ENCODE measurements at places on chromosomes 6 and 20. TPM values are rescaled to one million over a fixed set of nuclear protein-coding genes. Genes with fewer than 3 reads are reported as not detected.

UST gene
- 4.9 TPM for total RNA-seq

ELOVL4 gene
- total RNA-seq: 5.5 TPM

ETV7 gene
- total RNA-seq: 0.17 TPM

GINS1 gene
- total RNA-seq: 31.1 TPM

SYNDIG1 gene
- 0.11 TPM for total RNA-seq

INSM1 gene
- total RNA-seq: not detected

KCNB1 gene
- total RNA-seq: 0.19 TPM

DNA sequence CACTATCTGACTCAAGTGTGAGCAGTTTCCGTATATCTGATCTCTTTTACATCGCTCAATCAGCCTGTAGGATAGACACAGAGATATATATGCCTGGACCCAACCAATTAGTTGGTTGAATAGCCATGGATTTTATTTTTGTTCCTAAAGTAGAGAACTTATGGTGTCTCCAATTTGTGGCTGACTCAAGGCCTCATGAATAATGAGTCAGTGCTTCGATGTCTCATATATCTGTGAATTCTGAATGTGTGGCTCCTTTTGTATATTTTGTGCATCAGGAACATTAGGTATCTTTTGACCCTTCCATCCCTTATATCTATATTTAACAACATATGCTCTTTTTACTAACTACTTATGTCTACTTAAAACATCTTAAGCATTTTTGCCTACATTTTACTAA, 64.5 kb downstream of the OR2B2 start:
- peak; percentile 69 for DNase-seq

- no peak for DNase-seq
Observed at GRCh38 chr6:140590641-140591040, 1216.2 kb upstream of the CITED2 start.

DNA sequence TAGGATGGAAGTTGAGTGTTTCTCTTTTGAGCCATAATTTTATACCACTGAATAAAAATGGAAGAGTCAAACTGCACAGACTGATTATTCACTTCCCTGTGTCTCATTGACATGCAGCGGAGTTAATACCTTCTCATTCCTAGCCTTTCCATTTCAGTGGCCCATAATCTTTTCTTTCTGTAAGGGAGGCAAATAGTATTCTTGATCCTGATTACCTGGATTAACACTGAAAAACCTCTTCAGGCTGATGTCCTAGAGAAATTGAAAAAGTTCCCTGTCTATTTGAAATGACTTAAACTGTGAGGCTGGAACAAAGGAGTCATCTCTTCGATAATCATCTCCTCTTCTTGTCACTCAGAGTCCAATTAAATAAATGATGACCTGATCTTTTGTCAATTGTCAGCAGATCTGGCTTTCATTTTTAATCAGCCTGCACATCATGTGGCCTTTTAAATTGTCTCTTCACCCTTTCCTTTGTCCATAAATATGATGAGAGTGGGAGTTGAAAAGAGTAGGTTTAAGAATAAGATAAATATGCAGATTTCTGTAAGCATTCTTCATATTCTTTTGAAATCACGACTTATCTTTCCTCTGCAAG, 713.0 kb downstream of the EPM2A start:
- no peak for DNase-seq

DNA sequence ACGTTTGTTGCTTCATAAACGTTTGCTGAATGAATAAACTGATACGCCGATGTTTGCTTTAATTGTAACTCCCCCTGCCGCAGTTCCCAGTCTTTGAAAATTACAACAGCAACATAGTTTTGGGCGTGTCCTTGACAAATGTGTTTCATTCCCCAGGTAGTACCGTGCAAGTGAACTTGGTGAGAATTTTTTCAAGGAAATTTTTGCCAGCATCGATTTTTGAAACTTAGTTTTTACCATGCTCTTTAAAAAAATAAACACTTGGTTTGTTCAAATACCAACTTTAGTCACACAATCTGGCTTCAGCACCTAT, 60.1 kb downstream of the FAM217A start:
- DNase-seq: no peak

DNA sequence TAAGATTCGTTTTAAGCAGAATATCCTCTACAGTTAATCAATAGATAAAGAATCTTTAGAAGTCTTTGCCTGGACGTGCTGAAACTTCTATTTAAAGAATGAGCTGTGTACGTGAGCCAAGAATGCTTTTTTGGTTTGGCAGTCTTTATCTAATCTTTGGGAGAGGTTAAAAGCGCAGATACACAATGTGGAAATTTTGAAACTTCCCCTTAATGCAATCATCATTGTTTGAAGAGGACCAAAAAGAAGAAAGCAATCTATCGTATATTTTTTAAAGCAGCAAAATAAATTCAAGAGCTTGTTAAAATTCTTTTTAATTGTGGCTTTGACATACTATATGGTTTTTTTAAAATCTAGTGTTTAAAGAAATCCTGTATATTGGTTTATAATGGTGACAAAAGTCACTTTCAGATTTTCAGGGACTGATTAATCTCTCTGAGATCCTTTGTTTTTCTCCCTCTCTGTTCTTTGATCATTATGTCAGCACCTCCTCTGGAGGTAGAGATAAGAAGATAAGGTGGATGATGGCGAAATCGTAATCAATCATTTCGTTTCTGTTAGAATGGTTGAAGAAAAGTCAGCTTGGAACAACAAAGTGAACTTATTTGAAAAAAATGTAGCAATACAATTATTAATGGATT, 92.1 kb upstream of the FAM184A start:
- DNase-seq: no peak

DNA sequence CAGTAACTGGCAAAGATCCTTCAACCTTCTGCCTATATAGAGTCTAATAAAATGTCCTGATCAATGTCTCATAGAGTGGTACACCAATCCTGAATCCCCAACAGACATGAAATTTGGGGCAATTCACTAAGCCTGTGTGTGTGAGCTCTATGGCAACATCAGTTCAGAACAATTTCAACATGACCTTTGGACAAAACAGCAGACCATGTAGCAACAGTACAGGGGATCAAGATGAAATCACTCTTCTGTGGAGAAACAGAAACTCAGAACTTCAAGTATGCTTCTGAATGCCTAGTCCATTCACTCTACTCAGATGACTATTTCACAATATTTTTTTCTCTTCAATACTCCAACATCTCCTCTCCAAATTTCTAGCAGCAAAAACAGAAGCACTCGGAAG, 49.1 kb upstream of the OPRM1 start:
- no peak for DNase-seq

- DNase-seq: peak; percentile 58
Observed at GRCh38 chr6:6927521-6928361, 180.0 kb upstream of the RREB1 start.

GRCh38 chr6:86934365-86934764, 3.0 kb upstream of the HTR1E start:
- DNase-seq: no peak

DNA sequence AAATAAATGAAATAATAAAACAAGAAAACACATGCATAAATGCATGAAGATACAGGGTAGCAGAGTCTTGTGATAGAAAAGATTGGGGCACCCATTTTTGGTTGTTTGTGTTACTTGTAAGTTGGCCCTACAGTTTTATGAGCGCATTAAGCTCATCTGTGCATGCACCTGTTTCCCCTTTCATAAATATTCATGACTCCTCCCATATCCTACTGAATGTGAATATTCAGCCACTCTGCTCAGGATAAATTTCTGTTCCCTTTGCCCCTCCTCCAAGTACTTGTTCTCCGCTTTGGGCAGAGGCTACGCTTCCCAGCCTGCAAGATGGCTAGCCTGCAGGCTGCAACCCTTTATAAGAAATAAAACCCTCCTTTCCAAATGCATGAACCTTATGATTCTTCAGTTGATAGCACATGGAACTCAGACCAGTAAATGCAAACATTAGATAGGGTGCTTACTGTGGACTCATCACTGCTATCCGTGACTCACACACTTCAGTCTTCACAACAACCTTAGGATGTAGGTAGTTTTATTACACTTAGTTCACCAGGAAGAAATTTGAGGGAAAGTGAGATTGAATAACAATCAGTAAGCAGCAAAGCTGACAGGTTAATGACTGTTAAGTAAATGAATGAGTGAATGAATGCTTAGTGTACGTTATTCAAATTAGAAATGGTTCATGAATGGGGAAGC, 15.0 kb downstream of the ALDH8A1 start:
- DNase-seq: no peak

DNA sequence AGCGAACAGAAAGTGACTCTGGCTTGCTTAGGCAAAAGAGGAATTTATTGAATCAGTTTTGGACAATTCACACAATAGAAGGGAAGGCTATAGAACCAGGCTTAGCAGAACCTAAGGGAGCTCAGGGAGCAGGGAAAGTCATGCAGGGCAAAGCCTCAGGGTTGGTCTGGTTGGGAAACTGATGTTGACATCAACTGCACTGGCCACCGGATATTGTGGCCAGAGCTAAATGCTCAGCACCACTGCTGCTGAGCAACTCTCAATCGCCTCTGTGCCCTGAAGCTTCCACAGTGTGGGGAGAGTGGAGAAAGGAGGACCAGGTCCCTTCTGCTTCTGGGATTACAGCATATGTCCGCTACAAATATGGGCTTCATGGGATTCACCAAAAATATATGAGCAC, 93.3 kb upstream of the GCM1 start:
- no peak for DNase-seq

- no peak for DNase-seq
Observed at GRCh38 chr6:53931086-53931485, 136.3 kb downstream of the LRRC1 start.

GRCh38 chr6:37830225-37830624, 10.7 kb downstream of the ZFAND3 start:
- peak; percentile 42 for DNase-seq

- peak; percentile 50 for DNase-seq
Observed at GRCh38 chr6:148179786-148180185, 162.9 kb upstream of the SASH1 start.

GRCh38 chr6:143674483-143675381, 3.0 kb upstream of the PHACTR2 start:
- no peak for DNase-seq

- DNase-seq: no peak
Observed at GRCh38 chr20:59741073-59741472, 136.7 kb downstream of the PHACTR3 start.

- no peak for DNase-seq
Observed at GRCh38 chr20:54914995-54915394, 439.6 kb downstream of the DOK5 start.

- DNase-seq: no peak
Observed at GRCh38 chr6:11938285-11938890, 73.7 kb upstream of the HIVEP1 start.

- DNase-seq: peak; percentile 70
Observed at GRCh38 chr6:158408552-158409130, 96.4 kb downstream of the TULP4 start.

DNA sequence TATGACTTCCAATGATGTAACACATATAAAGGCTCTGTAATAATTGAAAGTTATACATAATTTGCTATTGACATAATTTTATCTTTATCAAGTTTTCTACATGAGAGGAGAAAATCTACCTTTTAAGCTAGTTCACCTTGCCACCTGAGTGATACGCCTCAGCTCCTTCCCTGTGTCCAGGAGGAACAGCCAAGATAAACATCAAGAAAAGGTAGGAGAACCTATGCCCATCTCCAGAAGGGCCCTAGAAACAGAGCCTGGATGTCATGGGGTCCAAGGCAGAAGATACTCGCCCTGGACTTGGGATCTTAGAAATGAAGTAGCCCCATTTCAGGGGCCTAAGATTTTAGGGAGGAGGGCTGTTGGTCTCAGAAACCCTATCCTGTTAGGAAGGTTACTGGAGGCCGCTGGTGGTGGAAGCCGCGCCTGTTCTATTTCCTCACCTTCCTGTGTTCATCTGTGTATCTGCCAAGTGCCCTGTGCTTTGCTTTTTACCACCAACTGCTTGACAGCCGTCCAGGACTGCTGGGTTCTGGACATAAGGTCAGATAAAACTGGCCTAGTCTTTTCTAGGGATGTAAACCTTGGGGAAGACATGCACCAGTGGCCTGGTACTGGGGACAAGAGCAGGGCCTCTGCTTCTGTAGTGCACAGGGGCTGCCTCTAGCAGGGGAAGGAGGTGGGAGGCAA, 178.5 kb downstream of the ARID1B start:
- DNase-seq: peak; percentile 55

- no peak for DNase-seq
Observed at GRCh38 chr6:105832313-105832761, 253.8 kb upstream of the PRDM1 start.

GRCh38 chr6:101435038-101435437, 41.5 kb downstream of the GRIK2 start:
- peak; percentile 14 for DNase-seq

- DNase-seq: no peak
Observed at GRCh38 chr6:149305372-149305771, 12.1 kb upstream of the TAB2 start.

DNA sequence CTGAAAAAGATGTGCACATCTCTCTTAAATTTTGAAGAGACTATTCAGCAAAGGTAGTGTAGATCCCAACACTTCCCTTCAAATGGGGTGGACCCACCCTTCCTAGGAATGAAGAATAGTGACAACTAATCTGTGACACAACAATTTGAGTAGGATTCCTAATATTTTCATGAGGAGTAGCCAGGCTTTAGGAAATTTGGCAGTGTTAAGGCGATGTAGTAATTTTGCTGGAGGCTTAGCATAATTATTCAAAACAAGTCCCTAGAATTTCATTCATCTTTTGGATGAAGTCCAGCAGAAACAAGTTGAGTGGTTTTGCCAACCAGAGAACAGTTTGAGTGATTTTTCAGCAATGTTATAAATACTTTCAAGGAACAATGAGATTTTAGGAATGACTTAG, 52.4 kb downstream of the ELOVL4 start:
- DNase-seq: peak; percentile 10

DNA sequence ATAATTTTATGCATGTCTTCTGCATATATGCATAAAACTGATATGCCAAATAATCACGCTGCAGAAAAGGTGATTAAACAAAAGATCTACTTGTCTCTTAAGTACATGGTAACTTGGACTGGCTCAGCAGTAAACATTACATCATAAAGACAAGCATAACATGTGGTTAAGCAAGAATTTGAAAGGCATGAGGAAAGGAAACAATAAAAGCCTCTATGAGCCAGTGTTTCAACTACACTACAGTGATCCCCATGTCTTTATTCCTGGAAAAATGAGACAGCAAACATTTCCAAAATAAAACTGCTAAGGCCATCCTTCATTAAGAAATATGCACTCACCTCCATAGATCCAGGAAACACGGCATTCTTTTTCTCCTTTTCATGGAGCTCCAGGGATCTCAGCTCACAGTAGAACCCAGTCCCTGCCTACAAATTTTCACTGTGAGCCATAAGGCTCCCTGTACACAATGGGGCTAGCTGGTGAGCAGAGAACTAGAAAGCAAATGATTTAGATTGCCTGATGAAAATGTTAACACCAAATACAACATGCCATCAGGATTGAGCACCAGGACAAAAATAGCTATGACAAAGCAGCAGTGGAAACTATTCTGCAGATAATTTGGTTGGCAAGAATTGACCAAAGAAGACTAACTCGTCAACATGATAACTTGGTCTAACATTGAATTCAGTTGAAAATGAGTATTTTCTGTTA, 156.1 kb downstream of the COL21A1 start:
- DNase-seq: peak; percentile 86

Data from LHCN-M2 (cell line).